ENCODE measurements at places on chromosomes 5 and 9.

DNA sequence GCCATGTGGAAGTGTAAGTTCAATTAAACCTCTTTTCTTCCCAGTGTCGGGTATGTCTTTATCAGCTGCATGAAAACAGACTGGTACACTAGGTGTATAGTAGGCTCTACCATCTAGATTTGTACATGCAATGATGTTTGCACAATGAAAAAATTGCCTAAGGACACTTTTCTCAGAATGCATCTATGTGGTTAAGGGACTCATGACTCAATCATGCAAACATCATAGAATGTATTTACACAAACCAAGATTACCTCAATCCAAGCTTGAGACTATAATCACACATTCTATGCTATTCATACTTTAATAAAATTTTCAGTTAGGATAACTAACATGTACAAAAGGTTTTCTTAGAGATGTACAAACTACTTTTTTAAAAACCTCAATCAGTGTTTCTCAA is 1164.5 kb downstream of the CDH12 start:
- no peak for DNase-seq

- DNase-seq = no peak
Measured at GRCh38 chr9:128611600-128612394, 44.9 kb downstream of the DYNC2I2 start.

- DNase-seq = no peak
Measured at GRCh38 chr9:130129432-130130061, 42.7 kb upstream of the NCS1 start.

- no peak for DNase-seq
Measured at GRCh38 chr9:76311537-76311936, 82.7 kb downstream of the RFK start.

GRCh38 chr9:106890608-106891007 is 27.6 kb downstream of the ZNF462 start:
- no peak for DNase-seq

GRCh38 chr5:10324518-10325370 is 17.0 kb upstream of the CMBL start:
- no peak for DNase-seq

DNA sequence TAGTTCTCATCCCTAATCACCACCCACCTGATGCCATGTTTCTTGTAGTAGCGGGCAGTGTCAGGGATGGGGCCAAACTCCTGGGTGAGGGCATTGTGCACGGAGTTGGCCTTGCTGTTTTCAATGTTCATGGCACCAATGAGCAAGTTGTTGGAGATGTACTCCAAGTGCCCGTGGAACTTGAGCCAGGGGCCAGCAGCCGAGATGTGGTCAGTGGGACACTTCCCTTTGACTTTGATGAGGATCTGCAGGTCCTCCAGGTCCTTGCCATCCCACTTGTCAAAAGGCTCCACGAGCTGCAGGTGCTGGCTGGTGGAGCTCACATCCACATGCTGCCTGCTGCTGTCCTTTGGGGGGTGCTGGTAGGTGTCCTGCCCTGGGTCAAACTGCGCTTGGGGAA is 162.2 kb upstream of the SV2C start:
- DNase-seq = no peak

- DNase-seq = no peak
Measured at GRCh38 chr5:37971483-37972024, 131.7 kb upstream of the GDNF start.

DNA sequence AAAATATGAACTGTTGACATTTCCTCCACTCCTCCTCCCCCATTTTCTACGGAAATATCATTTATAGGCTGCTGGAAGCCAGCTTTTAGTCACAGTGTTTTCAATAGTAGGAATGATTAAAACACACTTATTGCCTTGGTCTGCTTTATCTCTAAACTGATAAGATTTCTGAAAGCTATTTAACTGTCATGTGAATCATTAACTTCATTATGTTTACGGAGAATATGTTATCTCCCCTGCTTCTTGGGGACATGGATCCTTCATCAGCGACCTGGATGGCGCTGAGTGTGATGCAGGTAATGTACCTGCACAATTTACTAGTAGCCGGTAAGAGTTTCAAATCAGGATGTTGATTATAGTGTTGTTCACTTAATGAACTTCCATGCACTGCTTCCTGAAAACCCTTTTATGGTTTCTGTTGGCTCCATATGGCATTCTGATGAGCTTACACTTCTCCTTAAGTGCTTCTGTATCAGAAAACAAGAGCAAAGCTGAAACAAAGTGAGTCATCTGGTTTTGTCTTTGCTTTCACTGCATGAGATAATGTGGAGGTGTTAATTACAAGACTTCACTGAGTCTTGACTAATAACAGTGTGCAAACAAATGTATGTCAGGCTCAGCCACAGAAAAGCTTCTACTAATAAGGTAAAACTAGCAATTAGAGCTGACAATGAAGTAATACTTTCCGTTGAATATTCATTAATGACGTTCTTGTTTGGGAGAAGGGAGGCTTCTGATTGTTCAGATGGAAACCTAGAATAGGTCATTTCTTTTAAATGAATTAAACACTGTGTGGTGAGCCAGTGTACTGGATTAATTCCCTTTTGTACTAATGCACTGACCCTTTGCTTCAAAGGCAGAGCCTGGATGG is 162.4 kb upstream of the ZNF608 start:
- DNase-seq = no peak
